ENCODE measurements at places on chromosomes 1 and 21.

DNA sequence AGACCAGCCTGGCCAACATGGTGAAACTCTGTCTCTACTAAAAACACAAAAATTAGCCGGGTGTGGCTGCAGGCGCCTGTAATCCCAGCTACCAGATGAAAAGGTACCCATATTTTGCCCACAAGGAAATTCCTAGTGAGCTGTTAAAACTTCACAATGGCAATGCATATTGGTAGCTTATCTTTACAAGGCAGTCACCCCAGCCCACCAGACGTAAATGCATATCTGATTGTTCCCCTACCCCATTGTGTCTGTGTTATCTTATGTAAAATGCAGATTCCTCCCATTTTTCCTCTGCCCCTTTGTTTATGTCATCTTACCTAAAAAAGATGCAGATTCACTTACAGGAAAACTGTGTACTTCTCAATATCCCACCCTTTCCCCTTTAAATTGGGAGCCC is 103.1 kb upstream of the SLC2A1 start:
- no peak overlapping the region for H3K4me3 ChIP-seq
- H3K27ac ChIP-seq, result no peak overlapping the region
- no peaks in the 10 kb centered on the region for H3K27me3 ChIP-seq
- no peaks in the 10 kb centered on the region for H3K36me3 ChIP-seq
- no peaks in the 10 kb centered on the region for H3K4me1 ChIP-seq
- DNase-seq, result no peak

DNA sequence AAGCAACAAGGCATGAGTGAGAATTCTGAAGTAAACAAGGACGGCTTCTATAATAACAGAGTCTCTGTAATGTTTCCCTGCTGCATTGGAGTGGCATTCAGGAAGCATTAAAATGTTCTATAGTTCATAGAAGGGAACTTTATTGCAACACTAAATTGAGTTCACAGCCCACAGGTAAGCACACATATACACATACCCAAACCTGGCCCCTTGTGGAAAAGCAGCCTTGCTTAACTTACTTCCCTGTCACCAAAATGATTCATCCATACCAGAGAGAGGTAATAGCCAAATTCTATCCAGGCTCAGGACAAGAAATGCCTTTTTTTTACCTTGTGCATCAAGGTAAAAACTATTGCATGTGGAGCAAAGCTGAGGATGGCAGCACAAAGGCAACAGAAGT is 241.4 kb downstream of the HHIPL2 start:
- H3K4me3 ChIP-seq, result no peak overlapping the region
- no peak overlapping the region for H3K27ac ChIP-seq
- no peaks in the 10 kb centered on the region for H3K4me1 ChIP-seq
- DNase-seq, result no peak

GRCh38 chr1:46285730-46286477 is 17.5 kb downstream of the LRRC41 start:
- no peak overlapping the region for H3K27ac ChIP-seq
- DNase-seq, result no peak
- no peaks in the 10 kb centered on the region for H3K27me3 ChIP-seq
- H3K4me3 ChIP-seq, result no peak overlapping the region

GRCh38 chr1:71296551-71297134 is 215.8 kb upstream of the ZRANB2 start:
- H3K36me3 ChIP-seq, result no peaks in the 10 kb centered on the region
- H3K4me3 ChIP-seq, result no peak overlapping the region
- DNase-seq, result no peak
- H3K4me1 ChIP-seq, result no peaks in the 10 kb centered on the region
- H3K27me3 ChIP-seq, result no peaks in the 10 kb centered on the region

DNA sequence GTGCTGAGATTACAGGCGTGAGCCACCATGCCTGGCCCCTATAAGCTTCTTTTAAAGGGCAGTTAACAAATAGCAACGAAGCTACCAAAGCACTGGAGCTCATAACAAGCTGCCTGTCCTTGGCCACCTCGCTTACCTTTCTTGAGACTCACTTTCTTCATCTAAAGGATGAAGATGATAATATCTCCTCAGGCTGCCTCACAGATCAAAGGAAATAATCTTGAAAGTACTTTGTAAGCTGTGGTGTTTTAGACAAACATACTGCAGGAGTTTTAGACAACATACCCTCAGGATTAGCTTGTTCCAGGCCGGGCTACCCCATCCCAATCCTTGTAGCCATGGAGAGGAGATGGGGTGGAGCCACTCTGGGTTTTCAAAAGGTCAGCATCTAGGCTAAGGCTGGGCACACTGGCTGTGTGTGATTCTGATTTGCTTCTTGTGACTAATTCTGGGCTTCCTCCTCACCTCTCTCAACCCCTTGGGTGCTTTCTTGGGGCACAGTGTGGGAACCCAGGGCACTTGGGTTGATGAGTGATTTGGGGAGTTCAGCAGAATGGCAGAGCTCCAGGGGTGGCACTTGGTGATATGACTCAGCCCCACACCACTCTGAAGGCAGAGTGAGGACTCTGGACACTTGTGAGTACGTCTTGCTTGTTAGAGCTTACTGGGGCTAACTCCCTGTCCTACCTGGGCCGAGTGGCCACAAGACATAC is 5.2 kb downstream of the GPR25 start:
- H3K27ac ChIP-seq, result no peak overlapping the region
- peaks cover 8% of the 10 kb centered on the region for H3K4me1 ChIP-seq
- no peak overlapping the region for H3K4me3 ChIP-seq

DNA sequence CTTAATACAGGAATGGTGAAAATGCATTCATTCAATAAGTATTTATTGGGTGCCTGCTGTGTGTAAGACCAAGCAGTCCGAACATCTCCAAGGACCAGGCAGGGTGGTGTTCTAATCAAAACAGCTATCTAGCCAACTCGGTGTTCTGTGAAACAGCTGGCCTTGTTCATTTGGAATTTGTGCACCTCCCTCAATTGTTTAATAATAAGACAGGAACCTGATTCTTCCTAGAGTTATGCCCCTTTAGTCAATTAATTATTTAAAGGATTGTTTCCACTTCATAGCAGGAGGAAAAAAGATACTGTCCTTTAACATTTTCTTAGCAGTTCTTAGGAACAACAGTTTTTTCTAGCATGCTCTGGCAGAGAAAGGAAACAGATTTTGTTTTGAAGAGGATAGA is 30.4 kb downstream of the S100A10 start:
- no peak overlapping the region for H3K27ac ChIP-seq
- H3K27me3 ChIP-seq, result no peaks in the 10 kb centered on the region
- H3K4me1 ChIP-seq, result no peaks in the 10 kb centered on the region
- H3K4me3 ChIP-seq, result no peak overlapping the region
- H3K36me3 ChIP-seq, result no peaks in the 10 kb centered on the region

- H3K4me1 ChIP-seq, result no peaks in the 10 kb centered on the region
- H3K27ac ChIP-seq, result no peak overlapping the region
- no peaks in the 10 kb centered on the region for H3K27me3 ChIP-seq
- no peak overlapping the region for H3K4me3 ChIP-seq
- no peaks in the 10 kb centered on the region for H3K36me3 ChIP-seq
Observed at GRCh38 chr1:30189818-30190500, 533.4 kb downstream of the MATN1 start.

GRCh38 chr1:163275222-163275621 is 46.5 kb upstream of the NUF2 start:
- no peak for DNase-seq
- H3K4me3 ChIP-seq, result no peak overlapping the region
- H3K27ac ChIP-seq, result no peak overlapping the region
- H3K4me1 ChIP-seq, result no peaks in the 10 kb centered on the region
- H3K36me3 ChIP-seq, result no peaks in the 10 kb centered on the region

- H3K27ac ChIP-seq, result no peak overlapping the region
- H3K4me1 ChIP-seq, result no peaks in the 10 kb centered on the region
Observed at GRCh38 chr21:15809818-15810217, 80.0 kb downstream of the USP25 start.

DNA sequence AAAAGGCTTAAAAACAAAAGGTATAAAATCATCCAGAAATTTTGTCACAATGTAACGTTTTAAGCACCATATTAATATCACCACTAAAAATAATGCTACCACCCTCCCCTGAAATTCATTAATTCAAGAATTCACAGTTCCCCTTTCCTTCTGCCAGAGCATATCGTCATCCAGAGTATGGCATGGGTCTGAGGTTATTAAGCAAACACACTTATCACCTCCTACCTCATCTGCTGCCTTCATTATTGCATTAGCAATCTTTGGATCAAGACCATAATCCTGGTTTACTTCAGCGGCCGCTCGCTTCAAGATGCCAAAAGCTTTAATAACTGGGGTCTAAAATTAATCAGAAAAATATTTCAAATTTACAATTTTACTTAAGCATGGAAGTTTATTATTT is 6.2 kb downstream of the FH start:
- H3K4me1 ChIP-seq, result peaks cover 7% of the 10 kb centered on the region
- H3K36me3 ChIP-seq, result peaks cover 14% of the 10 kb centered on the region
- H3K27ac ChIP-seq, result no peak overlapping the region
- H3K27me3 ChIP-seq, result no peaks in the 10 kb centered on the region
- no peak overlapping the region for H3K4me3 ChIP-seq
- no peak for DNase-seq

DNA sequence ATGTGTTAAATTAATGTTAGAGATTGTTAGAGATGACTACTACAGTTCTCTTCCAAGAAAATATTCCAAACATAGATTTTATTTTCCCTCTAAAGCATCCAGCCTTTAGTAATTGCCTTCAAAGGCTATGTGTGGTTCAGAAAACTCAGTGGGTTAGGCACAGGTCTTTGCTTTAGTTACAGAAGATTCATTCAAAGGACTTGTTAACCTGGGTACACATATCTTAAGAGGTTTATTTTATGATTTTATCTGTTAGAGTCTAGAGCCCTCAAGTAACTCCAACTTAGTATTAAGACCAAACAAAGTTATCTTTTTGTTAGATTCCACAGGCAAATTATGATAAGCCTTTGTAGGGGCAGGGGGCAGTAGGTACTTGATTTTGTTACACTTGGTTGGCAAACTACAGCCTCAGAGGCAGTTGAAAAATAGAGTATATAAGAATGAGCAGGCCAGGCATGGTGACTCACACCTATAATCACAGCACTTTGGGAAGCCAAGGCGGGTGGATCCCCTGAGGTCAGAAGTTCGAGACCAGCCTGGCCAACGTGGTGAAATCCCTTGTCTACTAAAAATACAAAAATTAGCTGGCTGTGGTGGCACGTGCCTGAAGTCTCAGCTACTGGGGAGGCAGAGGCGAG is 37.9 kb downstream of the CXADR start:
- H3K4me3 ChIP-seq, result no peak overlapping the region
- H3K27me3 ChIP-seq, result no peaks in the 10 kb centered on the region
- H3K36me3 ChIP-seq, result no peaks in the 10 kb centered on the region
- no peak for DNase-seq

- H3K27me3 ChIP-seq, result no peaks in the 10 kb centered on the region
- H3K4me1 ChIP-seq, result no peaks in the 10 kb centered on the region
- no peaks in the 10 kb centered on the region for H3K36me3 ChIP-seq
- no peak for DNase-seq
- no peak overlapping the region for H3K4me3 ChIP-seq
Observed at GRCh38 chr1:23196627-23197328, 20.5 kb downstream of the HTR1D start.

DNA sequence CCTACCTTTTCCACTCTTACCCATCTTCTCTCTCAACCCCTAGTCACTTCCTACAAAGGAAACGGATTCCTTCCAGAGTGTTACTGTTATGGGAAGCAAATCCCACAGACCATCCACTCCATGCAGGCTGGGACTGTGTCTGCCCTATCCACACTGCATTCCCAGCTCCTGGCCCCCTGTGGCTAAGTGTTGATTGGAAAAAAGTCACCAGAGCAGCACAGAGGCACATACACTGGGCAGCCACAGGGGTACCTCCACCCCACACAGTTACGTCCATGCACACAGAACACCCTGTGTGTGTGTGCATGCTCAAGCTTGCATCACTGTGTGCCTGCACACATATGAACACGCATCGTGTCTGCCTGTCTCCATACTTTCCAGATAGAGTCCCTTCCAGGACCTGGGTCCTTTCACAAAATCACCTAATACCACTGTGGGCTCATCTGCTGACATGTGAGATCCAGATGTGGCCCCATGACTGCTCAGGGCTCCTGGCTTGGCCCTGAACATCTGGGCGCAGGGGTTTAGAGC is 4.2 kb upstream of the SERINC2 start:
- H3K4me1 ChIP-seq, result peaks cover 16% of the 10 kb centered on the region
- H3K27me3 ChIP-seq, result no peaks in the 10 kb centered on the region
- DNase-seq, result no peak
- H3K4me3 ChIP-seq, result no peak overlapping the region
- no peak overlapping the region for H3K27ac ChIP-seq

DNA sequence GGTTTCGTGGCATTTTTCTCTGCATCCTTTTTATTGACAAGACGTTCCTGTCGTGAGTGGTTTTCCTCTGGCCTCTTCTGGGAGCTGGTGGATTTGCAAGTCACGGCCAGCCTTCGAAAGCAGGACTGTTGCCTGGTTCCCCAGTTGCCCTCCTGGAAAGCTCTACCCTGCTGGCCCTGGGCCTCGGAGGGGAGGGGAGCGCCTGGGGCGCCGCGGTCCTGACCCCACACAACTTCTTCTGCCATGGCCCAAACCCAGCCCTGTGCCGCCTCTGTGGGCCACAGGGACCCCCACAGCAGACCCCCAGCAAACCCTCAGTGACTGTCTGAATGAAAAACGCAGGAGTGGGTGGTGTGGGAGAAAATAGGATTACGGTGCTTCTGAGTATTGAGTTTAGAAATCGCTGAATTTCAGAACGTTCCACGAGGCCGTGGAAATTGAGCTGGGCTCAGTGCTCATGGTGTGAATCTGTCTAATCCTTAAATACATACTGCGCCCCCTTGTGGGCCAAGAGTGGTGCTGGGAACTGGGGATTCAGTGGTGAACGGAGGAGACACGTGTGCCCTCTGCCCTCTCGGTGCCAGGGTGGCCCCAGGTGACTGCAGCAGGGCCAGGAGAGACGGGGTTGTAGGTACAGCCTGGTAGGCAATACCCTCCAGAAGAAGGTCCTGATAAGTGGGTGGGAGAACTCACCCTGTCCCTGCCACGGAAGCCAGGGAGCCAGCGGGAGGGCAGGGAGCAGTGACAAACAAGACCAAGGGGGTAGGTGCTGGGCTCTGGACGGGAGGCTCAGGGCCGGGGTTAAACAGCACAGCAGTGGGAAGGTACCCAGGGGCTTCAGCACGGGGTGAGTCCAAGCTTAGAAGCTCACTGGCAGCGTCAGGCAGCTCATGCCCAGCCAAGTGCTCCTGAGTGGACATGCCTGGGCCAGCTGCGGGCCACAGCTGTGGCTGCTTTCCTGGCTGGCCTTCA is 101.2 kb upstream of the COL6A1 start:
- peaks cover 5% of the 10 kb centered on the region for H3K4me1 ChIP-seq
- H3K4me3 ChIP-seq, result no peak overlapping the region
- no peak overlapping the region for H3K27ac ChIP-seq
- H3K36me3 ChIP-seq, result no peaks in the 10 kb centered on the region

- DNase-seq, result peak; percentile 40
- H3K27ac ChIP-seq, result peak within 1 kb of the TSS; percentile 96
- no peaks in the 10 kb centered on the region for H3K36me3 ChIP-seq
- no peaks in the 10 kb centered on the region for H3K27me3 ChIP-seq
- peaks cover 19% of the 10 kb centered on the region for H3K4me1 ChIP-seq
- H3K4me3 ChIP-seq, result peak within 1 kb of the TSS; percentile 94
Observed at GRCh38 chr1:243850202-243850451, at the start of gene AKT3. Gene AKT3 (minus strand): TSS chr1:243850243. CDS start chr1:243843170, 7,073 bp downstream.

GRCh38 chr1:27070390-27071048 is 57.9 kb upstream of the TENT5B start:
- H3K27ac ChIP-seq, result no peak overlapping the region
- no peaks in the 10 kb centered on the region for H3K36me3 ChIP-seq
- H3K27me3 ChIP-seq, result peaks cover 6% of the 10 kb centered on the region

Data from thoracic aorta (tissue), 2 donors.